A549 treated with dexamethasone at 1 μM for 4 hours (cell line): ENCODE measurements at places on chromosomes 1 and 21. TPM values are rescaled to one million over a fixed set of nuclear protein-coding genes. Genes with fewer than 3 reads are reported as not detected.

Gene PRAMEF27
- total RNA-seq: not detected in 5 replicates

Gene SH3D21
- 1.5 to 3.3 TPM (median 2.5 TPM) in 5 replicates for total RNA-seq

Gene VANGL2
- 0.62 to 0.80 TPM (median 0.74 TPM) in 5 replicates for total RNA-seq

Gene ERMAP
- 3.5 to 4.6 TPM (median 4.2 TPM) in 5 replicates for total RNA-seq

Gene PLA2G2C
- total RNA-seq: not detected in 5 replicates

Gene KRTAP10-5
- total RNA-seq: not detected in 5 replicates

Gene CACHD1
- total RNA-seq: 1.3 to 1.6 TPM (median 1.5 TPM) in 5 replicates

Gene SLC9C2
- not detected in 5 replicates for total RNA-seq

Gene SERINC2
- 16.4 to 35.1 TPM (median 31.2 TPM) in 5 replicates for total RNA-seq

Gene FMN2
- 3.2 to 4.3 TPM (median 3.6 TPM) in 5 replicates for total RNA-seq

Gene SPRR2B
- not detected in 5 replicates for total RNA-seq
